Right lung (tissue), 10 donors: ENCODE measurements at places on chromosomes 3 and 15. TPM values are rescaled to one million over a fixed set of nuclear protein-coding genes. Genes with fewer than 3 reads are reported as not detected.

GRCh38 chr3:197431346-197431910 is 124.3 kb downstream of the BDH1 start:
- no peak for DNase-seq

- DNase-seq = no peak
These were observed 199.6 kb downstream of the FMN1 start for GRCh38 chr15:32994810-32995424.

GRCh38 chr3:77377717-77378116 is 337.8 kb downstream of the ROBO2 start:
- DNase-seq = no peak

Gene CLEC3B
- 101 TPM for polyA plus RNA-seq

DNA sequence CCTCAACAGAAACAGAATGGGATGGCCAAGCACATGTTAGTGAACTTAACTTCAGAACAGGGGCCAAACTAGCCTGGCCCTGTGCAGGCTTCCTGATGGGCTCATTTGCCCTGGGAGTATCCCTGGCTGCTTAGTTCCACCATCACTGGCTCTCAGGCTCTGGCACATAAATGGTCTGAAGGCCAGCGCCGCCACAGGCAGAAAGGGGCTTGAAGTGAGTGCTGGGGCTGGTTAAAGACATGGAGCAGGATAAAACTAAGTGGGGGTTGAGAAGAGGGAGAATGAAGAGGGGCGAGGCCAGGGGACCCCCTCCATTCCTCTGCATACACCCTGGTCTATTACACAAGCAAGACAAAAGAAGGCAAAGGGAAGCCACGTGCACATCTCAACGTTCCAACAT is 12.2 kb downstream of the SLCO2A1 start:
- no peak for DNase-seq

- DNase-seq = no peak
These were observed 447.8 kb downstream of the MECOM start for GRCh38 chr3:169215461-169216352.

GRCh38 chr3:38009807-38010591 is 19.4 kb downstream of the VILL start:
- DNase-seq = no peak

Gene CFAP44
- polyA plus RNA-seq = 21.7 TPM

Gene CFAP20DC
- polyA plus RNA-seq = 7.0 TPM

DNA sequence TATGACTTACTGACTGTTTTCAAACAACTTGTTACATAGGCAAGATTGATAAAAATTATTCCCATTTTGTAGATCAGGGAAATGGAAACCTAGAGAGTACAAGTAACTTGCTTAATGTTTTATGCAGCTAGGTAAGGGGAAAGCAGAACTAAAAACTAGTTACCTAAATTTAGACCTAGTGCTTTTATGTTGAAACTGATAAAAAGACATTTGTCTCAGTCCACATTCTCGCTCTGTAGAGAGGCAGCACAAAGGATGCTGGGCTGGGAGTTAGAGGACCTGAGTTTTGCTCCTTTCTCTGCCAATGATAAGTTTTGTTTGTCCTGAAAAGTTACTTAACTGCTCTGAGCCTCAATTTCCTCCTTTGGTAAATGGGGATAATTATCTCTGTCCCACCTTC is 17.4 kb downstream of the TIMP4 start:
- DNase-seq = no peak
